C1 segment of cervical spinal cord (tissue), 14 donors: ENCODE measurements at places on chromosomes 2 and 18.

GRCh38 chr2:228777855-228778355, 493.2 kb downstream of the PID1 start:
- DNase-seq, result no peak

GRCh38 chr2:203759690-203760365, 53.4 kb downstream of the CD28 start:
- DNase-seq, result no peak

- no peak for DNase-seq
Observed at GRCh38 chr2:238031751-238032150, 29.1 kb upstream of the SCLY start.

DNA sequence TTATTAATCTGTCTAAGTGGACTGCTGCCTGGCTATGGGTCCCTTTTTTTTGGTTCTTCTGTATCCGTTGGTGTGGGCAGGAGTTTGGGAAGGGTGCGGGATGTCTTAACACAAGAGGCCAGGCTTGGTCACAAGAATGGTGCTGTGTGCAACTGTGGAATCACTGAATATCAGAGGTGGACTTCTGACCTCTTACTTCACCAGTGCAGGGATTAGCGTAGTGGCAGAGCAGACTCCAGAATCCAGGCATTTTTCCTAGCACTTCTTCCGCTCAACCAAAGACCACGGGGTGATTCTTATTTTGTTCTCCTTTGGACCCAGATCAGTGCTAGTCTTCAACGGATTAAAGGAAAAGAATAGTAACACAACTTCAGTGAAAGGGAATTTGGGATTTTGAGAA, 254.3 kb upstream of the TNP1 start:
- DNase-seq, result no peak

GRCh38 chr18:48342125-48342524, 67.1 kb downstream of the ZBTB7C start:
- DNase-seq, result peak; percentile 12

DNA sequence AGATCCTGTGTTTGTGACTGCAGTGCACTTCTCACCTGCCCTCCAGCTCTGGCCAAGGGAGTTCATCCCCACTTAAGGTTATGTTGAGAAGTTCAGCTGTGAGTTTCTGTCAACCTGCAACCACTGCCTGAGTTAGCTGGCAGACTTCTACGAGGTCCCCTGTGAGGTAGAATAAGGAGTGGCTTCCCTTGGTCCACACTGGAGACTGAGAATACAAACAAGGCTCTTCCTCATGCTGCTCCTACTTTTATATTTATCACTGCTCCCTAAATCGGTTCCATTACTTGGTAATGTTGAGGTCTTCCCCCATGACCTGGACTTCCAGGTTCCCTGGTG, 353.2 kb upstream of the CWC22 start:
- DNase-seq, result no peak

GRCh38 chr2:172704072-172704936, 31.3 kb upstream of the RAPGEF4 start:
- DNase-seq, result no peak

DNA sequence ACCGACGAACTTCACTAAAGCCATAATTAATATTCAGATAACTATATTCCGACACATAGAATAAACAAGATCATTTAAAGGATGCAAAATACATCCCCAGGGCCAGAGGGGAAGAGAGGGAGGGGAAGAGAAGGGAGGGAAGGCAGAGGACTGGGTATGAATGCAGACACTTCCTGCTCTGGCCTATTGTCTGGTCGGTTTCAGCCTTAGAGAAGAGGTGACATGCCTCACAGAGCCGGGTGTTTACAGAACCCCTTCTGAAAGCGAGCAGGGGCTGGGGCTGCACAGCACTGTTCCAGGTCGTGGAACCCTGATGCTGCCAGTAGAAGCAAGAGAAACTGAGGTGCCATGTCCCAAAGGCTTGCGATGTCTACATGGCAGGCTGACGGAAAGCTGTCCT, 31.0 kb downstream of the CELF4 start:
- no peak for DNase-seq
